ENCODE measurements at places on chromosomes 16 and 17. TPM values are rescaled to one million over a fixed set of nuclear protein-coding genes. Genes with fewer than 3 reads are reported as not detected.

RHBDF1 gene
- 30.1 TPM for total RNA-seq

SLC52A1 gene
- 0.47 TPM for total RNA-seq

TBC1D3H gene
- total RNA-seq = not detected

C16orf92 gene
- not detected for total RNA-seq

KRTAP9-4 gene
- total RNA-seq = not detected

TP53TG3C gene
- not detected for total RNA-seq

ACD gene
- total RNA-seq = 14.5 TPM

CD300LB gene
- not detected for total RNA-seq

ZNF785 gene
- 8.1 TPM for total RNA-seq

KRTAP2-3 gene
- not detected for total RNA-seq

TUBG1 gene
- total RNA-seq = 62.5 TPM

TM4SF5 gene
- not detected for total RNA-seq

HEATR9 gene
- total RNA-seq = not detected

DNA sequence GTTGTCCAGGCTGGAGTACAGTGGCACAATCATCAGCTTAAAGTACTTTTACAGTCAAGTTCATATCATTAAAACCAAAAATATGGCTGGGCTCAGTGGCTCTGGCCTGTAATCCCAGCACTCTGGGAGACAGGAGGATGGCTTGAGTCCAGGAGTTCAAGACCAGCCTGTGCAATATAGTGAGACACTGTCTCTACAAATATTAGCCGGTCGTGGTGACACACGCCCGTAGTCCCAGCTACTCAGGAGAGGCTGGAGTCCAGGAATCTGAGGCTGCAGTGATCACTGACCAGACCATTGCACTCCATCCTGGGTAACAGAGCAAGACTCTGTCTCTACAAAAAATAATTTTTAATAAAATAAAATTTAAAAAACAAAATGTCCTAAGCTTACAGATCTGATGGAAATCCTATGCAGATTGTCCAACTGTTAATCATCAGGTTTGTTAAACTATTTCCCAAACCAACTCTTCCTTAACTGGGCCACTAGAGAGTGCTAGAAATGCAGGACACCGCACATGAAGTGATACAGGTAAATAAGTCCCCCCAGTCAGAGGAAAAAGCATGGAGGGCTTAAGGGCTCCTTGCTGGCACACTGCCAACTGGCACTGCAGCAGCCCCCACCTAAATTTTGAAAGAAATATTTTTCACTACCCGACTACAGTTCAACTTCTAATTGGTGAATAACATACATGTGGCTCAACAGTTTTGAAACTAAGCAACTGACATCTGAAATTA lies 2.8 kb downstream of the USP22 start:
- DNase-seq = peak; percentile 62

GRCh38 chr17:35807371-35808144 lies 1.7 kb upstream of the TAF15 start:
- peak; percentile 28 for DNase-seq

- DNase-seq = no peak
Measured at GRCh38 chr17:51778842-51779241, 379.7 kb downstream of the CA10 start.

DNA sequence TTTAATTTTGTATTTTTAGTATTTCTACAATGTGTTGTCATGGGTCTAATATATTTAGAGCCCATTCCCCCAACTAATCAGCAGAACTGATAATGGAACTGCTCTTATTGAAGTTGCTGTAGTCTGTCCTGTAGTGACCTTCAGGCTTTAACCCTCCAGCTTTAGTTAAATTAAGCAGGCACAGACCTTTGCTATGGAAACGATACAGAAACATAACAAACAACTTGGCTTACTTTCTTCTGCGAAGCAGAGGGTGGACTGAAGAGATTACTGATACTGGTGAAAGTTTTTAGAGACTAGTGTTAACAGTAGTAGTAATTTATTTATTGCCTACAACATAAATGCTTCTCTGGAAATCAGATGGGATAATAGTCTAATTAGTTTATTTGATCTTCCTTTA lies 61.4 kb downstream of the NFATC3 start:
- DNase-seq = peak; percentile 57

GRCh38 chr16:48950184-48950583 lies 331.5 kb downstream of the CBLN1 start:
- no peak for DNase-seq

DNA sequence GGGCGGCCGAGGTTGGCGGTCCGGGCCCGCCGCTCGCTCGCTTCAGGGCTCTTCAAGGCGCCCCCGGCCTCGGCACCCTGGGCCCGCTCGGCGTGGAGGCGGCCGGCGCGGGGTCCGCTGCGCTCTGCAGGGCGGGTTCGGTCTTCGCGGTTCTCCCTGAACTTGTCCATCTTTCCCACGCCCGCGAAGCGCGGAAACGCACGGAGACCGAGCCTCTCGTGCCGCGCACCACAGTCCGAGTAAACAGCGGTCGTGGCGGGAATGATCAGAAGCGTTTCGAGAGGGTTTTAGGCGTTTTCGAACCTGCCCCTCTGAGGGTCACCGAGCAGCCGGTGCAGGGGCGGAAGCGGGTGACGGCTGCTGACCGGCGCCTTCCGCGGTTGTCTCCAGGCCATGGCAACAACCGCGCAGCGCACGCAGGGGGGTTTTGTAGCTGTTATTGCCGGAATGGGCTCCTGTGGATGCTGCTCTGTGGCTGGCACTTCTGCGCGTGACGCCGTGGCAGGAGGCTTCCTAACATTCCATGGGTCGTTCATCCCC lies 414 bp downstream of the NARF start:
- peak; percentile 83 for DNase-seq

GRCh38 chr17:59621771-59622170 lies 2.1 kb downstream of the CLTC start:
- DNase-seq = no peak

GRCh38 chr17:74297941-74298340 lies 23.9 kb downstream of the DNAI2 start:
- DNase-seq = no peak

DNA sequence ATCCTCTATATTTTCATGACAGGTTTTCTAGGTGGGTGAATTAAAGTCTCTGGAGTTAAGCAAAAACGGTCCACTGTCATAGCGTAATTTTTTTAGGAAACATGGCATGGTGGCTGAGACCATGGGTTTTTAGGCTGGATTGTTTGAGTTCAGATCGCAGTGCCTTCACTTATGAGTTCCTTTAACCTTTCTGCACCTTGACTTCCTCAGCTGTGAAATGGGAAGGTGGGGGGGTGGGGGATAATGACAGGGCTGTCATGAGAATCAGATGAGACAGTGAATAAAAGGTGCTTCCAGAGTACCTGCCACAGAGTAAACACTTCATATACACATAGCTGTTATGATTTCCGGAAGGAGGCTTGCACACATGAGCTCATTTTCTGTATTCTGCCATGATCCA lies 11.8 kb downstream of the PRCD start:
- no peak for DNase-seq

DNA sequence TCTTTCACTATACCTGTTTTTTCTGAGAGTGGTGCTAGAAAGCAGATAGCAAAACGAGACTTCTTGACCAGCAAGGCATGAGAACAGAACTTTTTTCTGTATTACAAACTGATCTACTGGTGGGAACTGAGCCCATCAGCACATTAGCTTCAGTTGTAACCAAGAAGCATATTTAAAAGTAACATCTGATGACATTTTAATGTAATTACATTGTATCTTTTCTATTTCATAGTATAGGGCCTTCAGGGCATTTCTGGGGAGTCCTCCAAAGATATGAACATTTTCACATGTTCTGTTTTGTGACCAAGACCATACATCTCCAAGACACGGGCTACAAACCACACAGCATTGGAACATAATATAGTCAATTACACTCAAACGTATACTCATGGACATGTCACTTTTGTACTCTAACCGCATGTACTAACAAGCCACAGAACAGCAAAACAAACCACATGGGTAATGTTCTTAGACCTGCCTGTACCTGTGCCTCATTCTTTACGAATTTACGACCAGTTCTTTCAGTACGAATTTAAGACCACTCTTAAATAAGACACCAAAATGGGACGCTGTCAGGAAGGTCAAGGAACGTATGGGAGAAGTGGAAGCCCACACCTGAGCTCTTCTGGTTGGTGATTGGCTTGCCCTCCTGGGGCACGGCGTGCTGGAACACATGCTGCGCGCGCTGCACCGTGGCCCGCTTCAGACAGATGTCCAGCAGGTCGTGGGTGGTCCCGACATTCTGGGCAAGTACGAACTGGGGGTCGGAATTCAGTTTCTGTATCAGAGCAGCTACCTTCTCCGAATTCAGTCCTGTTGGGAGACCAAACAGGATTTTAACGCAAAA lies 825 bp downstream of the BLMH start:
- peak; percentile 60 for DNase-seq

DNA sequence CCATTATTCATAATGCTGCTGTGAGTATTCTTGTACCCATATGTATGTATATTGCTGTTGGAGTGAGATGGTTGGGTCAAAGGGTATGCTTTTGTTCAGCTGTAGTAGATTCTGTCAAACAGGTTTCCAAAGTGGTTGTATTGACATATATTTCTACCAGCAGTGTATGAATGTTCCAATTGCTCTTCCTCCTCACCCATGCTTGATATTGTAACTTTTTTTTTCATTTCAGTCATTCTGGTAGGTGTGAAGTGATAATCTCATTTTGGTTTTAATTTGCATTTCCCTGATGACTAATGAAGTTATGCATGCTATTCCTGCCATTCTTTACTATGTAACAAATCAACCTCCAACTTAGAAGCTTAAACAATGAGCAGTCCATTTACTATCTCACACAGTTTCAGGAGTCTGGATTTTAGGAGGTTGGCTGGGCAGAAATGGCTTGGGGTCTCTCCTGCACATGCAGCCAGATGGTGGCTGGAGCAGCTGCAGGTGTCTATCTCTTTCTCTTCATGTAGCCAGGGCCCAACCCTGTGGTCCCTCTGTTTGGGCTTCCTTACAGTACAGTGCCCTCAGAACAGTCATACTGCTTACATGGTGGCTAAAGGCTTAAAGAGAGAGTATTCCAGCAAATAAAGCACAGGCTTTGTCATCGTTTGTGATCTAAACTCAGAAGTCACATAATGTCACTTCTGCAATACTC lies 21.2 kb downstream of the ERAL1 start:
- DNase-seq = no peak

- DNase-seq = no peak
Measured at GRCh38 chr17:78588258-78589030, 11.2 kb upstream of the DNAH17 start.

GRCh38 chr17:73711184-73711583 lies 66.9 kb upstream of the SDK2 start:
- no peak for DNase-seq

- DNase-seq = no peak
Measured at GRCh38 chr17:79104898-79105600, 30.4 kb downstream of the ENGASE start.

DNA sequence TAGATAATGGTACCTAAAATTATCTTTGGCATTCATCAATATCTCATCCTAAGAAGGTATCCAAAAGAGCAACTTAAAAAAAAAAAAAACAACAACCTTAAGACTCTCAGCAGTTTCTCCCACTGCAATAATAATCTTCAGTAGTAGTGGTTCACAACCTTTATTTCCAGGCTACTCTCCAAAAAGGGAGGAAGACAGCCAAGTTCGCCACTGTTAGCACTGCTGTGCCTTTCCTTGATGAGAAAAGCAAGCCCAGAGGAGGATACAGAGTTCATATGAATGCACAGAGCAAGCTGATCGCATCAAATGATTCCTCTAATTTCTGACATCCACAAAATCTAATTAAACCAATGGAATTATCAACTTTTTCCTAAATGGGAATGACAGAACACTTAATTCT lies 199.4 kb downstream of the AATF start:
- DNase-seq = peak; percentile 15
